ENCODE measurements at places on chromosomes 7 and 10.

DNA sequence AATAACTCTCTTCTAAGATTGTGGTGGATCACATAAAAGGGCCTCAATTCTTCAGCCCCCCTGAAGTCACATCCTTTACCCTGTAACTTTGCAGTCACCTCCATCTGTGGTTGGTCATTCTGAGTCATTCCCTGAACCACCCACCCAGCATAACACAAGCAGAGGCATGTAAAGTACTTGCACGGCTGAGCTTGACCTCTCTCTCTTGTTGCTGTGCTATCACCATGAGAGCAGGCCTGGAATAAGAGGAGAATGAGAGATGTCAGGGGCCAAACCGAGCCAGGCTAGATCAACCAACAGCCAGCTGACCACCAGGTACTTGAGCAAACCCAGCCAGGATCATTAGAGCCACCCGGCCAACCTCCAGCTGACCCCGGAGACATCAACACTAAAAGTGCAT is 13.5 kb upstream of the STK17A start:
- DNase-seq, result no peak

DNA sequence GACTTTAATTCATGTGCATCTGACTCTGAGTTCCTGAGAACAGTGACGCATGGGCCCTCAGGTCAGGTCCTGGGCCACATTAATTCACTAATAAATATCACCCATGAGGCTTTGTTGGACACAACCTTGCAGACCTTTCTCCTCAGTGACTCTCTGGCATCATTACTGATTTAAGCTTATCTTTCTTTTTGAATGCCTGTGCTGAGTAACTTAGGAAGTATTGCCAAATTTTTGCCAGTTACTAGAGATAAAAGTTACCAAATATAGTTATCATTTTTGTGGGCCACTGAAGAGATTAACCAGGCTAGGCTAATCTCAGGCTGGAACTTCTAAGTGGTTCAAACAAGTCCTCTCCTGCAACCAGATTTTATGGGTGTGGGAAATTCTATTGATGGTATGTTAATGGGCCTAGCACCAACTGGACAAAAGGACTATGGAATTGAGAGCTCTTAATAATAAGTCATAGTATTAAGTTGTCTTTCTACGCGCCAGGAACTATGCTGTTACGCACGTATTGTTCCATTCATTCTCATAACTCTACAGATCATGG is 28.8 kb upstream of the PRTFDC1 start:
- no peak for DNase-seq

GRCh38 chr7:4091767-4092166 is 590.3 kb upstream of the FOXK1 start:
- DNase-seq, result no peak

GRCh38 chr10:129513312-129513711 is 46.3 kb downstream of the MGMT start:
- no peak for DNase-seq

DNA sequence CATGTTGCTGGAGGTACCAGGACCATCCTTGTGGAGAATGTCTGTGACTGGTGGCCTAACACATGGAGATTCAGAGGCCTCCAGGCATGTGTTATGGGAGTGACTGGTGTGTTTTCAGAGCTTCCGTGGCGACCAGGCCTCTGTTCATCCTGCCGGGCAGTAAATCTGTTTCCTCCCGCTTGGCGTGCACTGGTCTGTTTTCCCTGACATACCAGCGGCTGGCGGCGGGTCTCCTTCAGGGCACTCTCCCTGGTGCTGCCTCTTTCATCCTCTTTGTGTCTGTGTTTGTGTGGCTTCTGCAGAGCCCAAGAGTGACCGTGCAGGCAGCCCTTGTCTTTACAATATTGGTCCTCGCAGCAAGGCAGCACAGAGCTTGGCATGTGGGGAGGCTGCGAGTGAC is 385.1 kb upstream of the MKI67 start:
- DNase-seq, result no peak

GRCh38 chr7:121621937-121622336 is 225.8 kb upstream of the FAM3C start:
- no peak for DNase-seq
